ENCODE measurements at places on chromosomes 7 and 10.

DNA sequence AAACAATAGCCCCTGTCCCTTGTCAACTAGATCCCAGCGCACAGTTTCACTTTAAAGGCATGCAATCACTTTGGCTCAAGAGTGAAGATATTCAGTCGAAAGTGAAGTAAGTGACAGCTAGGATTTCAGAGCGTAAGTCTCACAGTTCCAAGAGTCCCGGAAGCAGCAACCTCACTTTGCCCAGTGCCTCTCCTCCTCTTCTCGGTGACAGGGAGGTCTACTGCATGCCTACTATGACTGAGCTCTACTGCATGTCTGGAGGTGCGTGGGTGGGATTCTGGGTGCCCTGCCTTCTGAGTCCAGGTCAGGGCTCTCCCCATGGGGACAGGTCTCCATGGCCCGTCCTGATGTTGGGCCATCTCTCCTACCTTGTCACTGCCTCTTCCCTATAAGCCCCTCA, 17.0 kb downstream of the PRKCQ start:
- no peak for DNase-seq

DNA sequence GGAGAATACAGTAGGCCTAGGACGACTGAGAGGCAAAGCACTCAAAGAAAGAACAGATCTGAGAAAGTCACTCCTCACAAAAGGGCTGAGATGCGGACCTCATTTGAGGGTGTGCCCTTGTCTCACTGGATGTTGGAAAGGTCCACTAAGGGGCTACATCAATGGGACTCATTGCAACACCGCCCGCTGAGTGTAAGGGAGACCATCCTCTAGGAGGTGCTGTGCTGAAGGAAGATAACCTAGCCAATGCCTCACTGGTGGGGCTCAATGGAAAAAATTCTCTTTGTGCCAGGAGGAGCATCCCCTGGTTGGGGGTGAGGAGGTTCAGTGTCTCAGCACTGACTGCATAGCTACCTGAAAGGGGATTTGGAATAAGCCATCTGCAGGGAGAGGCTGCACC, 758.7 kb upstream of the CELF2 start:
- DNase-seq: no peak

DNA sequence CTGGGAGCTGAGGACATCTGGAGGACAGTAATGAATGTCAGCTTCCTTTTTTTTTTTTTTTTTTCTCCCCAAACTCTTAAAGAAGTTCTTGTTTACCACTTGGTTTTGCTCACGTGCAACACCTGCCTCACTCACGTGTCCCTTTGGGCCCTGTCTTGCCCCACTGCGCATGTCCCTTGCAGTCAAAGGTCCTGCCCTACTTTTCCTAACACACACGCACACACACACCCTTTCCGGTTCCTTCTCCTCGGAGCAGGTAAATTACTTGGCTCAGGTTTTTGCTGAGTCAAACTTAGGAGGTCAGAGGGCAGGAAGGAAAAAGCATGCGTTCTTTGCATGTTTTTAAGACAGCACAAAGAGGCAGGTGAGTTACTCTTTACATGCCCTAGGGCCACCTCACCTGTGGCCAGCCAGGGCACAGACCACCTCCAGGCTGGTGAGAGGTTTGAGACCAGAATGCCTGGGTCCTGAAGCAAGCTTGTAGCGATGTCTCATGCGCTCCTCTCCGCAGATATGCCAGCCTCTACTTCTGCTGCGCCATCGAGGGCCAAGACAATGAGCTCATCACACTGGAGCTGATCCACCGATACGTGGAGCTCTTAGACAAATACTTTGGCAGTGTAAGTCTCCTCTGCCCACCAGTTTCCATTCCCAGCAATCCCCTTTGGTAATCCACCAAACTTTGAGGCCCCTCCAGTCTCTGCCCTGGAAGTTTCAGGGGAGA, 2.8 kb downstream of the AP1S1 start:
- no peak for DNase-seq

DNA sequence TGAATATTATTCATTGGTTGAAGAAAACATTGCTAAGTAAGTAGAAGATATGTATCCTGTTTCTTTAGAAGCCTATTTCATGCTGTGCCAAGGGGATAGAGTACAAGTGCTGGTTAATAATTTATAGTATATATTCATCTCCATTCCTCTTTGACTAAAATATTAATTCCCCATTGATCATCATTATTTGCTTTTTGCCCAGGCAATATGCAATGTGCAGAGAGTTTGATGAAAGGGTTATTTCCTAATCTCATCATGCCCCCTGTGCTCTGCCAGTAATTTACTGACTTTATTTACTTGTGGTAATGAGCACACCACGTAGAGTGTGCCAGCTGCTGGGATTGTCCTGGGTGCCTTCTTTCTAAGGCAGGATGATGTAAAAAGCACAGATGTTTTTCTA, 180.9 kb downstream of the REEP3 start:
- DNase-seq: no peak

GRCh38 chr10:79424221-79425073, 21.0 kb downstream of the ZCCHC24 start:
- DNase-seq: no peak

Data from effector memory CD4-positive, alpha-beta T cell (primary cell).